ENCODE measurements at places on chromosomes 7 and 10.

GRCh38 chr7:101245147-101245668 lies 327 bp upstream of the FIS1 start:
- H3K4me3 ChIP-seq: peak overlapping the region; percentile 98
- H3K4me1 ChIP-seq: peaks cover 3% of the 10 kb centered on the region
- no peaks in the 10 kb centered on the region for H3K27me3 ChIP-seq

DNA sequence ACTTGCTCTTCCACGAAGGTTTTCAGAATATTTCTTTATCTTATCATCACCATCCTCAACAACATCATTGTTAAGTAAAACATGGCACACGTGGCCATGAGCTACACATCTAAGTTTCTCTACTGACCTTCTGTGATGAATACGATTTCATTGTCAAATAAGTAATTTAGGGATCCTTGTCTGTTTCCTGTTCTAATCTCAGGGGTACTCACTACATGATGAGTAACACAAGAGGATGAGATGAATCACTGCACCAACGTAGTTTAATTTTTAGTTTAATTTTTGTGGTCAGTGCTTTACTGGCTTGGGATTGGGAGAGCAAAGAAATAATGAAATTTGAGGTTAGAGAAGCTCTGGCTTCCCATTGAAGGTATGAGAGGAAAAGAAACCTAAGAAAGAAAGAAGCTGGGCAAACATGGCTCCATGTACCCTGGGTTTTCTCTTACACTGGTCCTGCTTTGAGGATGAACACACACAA lies 461.9 kb upstream of the KLF6 start:
- H3K4me1 ChIP-seq: no peaks in the 10 kb centered on the region
- no peak overlapping the region for H3K27ac ChIP-seq
- DNase-seq: no peak
- no peaks in the 10 kb centered on the region for H3K36me3 ChIP-seq
- H3K27me3 ChIP-seq: no peaks in the 10 kb centered on the region

DNA sequence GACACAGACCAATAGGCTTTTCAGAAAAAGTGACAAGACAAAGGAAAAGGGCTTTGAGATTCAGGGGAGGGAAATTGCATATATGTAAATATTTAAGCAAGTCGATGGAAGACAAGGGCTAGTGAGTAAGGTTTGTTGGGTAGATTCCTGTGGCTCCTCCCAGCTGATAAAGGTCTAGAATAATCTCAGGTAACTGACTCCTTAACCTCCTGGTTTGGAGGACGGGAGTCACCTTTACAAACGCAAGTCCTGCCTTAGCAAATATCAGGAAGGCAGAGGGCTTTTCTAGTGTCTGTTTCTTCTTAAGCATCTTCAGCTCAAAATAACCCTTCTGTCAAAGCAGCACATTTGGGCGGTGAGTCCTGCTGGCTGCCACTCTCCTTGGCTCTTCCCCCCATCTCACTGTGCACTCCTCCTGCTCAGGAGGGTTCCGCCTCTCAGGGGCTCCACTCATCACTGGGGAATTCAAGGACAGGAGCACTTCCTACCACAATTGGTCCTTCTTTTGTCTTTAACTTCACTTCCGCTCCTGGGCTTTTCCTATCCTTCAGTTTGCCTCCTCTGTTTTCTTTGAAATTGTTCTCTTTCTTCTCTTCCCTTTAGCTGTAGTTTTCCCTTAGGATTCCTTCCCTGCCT lies 496.3 kb upstream of the KLF6 start:
- no peaks in the 10 kb centered on the region for H3K4me1 ChIP-seq
- no peak for DNase-seq
- H3K36me3 ChIP-seq: no peaks in the 10 kb centered on the region

DNA sequence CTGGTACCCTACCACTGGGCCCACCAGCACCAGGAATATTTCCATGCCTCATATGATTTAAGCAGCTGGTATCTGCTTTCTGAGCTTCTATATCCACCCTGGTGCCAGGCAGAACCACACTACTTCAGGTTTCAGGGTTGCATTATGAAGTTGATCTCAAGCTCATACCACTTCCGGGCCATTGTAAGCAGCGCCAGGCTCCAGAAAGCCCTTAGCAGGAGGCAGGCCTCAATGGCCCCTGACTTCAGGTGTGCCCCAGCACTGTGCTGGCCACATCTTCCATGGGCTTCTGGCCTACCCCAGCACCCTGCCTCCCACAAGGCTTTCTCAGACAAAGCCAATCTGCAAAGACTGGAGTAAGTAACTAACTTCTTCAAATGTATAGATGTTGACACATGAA lies 391.3 kb upstream of the GRM3 start:
- H3K27me3 ChIP-seq: no peaks in the 10 kb centered on the region
- no peak overlapping the region for H3K4me3 ChIP-seq
- no peaks in the 10 kb centered on the region for H3K4me1 ChIP-seq
- H3K27ac ChIP-seq: no peak overlapping the region

DNA sequence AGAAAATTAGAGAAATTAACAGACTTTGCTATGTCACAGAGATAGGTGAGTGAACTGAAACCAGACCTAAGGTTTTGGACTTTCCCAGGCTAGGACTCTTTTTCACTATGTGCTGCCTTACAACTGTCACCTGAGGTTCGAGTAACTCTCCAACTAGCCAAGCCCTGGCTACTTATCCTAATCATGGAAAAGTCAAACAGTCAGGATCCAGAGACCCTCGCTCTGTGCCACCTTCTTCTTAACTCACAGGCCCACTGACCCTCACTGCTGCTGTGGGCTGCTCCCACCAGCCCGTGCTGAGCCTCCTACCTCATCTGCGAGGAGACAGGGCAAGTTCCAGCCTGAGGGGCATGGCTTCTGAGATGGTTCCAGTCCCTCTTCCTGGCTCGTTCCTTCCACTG lies 211.4 kb upstream of the KLF14 start:
- no peak overlapping the region for H3K27ac ChIP-seq
- peaks cover 5% of the 10 kb centered on the region for H3K4me1 ChIP-seq
- H3K4me3 ChIP-seq: no peak overlapping the region
- H3K36me3 ChIP-seq: no peaks in the 10 kb centered on the region
- DNase-seq: no peak
- no peaks in the 10 kb centered on the region for H3K27me3 ChIP-seq

DNA sequence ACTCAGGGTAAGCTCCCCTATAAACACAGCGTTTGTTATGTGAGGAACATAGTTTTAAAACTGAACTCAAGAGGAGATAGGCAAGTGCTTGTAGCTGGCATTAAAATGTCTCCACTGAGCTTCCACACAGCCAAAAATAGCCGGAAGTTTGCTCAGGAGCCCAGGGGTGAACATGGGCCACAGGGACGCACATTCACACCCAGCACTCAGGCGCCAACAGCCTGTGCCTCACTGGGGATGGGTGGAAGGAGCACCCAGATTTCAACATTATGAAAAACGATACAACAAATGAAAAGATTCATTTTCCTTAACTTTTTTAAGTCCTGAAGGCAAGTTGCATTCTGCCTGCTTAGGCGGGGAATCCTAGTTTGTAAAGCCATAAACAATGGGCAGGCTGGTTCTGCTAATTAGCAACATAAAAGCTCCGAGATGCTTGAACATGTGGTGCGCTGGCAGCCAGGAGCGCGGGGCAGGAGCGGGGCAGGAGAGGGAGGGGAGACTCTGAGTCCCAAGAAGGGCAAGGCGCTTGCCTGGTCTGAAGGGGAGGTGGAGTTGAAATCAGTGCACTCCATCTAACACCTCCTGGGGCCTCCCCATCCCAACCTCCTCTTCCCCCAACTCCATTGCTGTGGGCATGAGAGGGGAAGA lies 235.9 kb downstream of the COBL start:
- H3K36me3 ChIP-seq: 0 out of 2 replicates have a peak, but pooled peaks cover 5% of the 10 kb centered on the region
- H3K4me3 ChIP-seq: no peak overlapping the region
- H3K27ac ChIP-seq: peak overlapping the region; percentile 90

GRCh38 chr10:3652886-3653285 lies 132.1 kb downstream of the KLF6 start:
- no peaks in the 10 kb centered on the region for H3K36me3 ChIP-seq
- H3K27me3 ChIP-seq: no peaks in the 10 kb centered on the region
- H3K4me1 ChIP-seq: no peaks in the 10 kb centered on the region
- no peak overlapping the region for H3K27ac ChIP-seq
- no peak for DNase-seq

DNA sequence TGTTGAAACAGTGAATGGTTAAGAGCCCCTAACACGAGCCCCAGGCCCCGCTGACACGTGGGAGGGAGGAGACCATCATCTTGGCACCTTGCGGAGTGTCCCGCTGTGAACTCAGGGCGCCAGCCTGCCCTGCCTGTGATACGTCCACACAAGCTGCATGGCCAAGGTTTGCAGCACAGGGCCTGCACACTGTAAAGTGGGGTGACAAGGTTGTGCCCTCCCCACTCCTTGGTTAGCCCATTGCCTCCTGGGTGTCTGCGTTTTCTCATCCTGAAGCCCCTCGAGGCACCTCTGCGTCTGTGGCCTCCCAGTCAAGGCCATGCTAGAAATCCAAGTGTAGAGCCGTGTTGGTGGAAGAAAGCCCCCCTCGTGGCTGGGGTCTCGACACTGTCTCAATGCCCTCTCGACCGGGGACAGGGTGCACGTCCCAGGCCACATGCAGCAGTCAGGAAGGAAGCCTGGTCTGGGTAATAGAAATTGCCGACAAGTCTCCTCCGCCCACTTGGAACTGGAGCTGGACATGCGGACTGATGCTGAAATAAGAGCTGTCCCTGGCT lies 192.1 kb downstream of the DNAJB6 start:
- no peak overlapping the region for H3K4me3 ChIP-seq
- no peaks in the 10 kb centered on the region for H3K36me3 ChIP-seq
- H3K4me1 ChIP-seq: no peaks in the 10 kb centered on the region
- no peaks in the 10 kb centered on the region for H3K27me3 ChIP-seq
- H3K27ac ChIP-seq: no peak overlapping the region
- no peak for DNase-seq

DNA sequence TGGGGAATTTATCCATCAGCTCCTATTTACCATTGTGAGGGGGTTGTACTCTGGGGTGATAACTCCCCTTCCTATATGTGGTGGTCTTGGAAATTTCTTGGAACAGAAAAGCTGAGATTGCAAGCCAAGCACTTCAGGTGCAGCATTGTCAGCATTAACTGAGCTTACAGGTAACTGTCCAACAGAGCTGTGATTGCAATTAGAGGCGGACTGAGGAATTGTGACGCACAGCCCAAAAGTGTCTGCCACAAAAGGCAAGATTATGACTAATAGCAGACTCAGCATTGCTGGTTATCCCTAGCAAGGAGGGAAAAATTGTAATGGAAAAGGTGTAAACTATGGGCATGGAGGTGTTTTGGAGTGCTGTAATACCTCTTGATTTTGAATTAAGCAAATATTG lies 126.1 kb upstream of the AGR3 start:
- no peak overlapping the region for H3K4me3 ChIP-seq
- no peaks in the 10 kb centered on the region for H3K27me3 ChIP-seq
- H3K36me3 ChIP-seq: no peaks in the 10 kb centered on the region
- H3K4me1 ChIP-seq: no peaks in the 10 kb centered on the region
- H3K27ac ChIP-seq: no peak overlapping the region

DNA sequence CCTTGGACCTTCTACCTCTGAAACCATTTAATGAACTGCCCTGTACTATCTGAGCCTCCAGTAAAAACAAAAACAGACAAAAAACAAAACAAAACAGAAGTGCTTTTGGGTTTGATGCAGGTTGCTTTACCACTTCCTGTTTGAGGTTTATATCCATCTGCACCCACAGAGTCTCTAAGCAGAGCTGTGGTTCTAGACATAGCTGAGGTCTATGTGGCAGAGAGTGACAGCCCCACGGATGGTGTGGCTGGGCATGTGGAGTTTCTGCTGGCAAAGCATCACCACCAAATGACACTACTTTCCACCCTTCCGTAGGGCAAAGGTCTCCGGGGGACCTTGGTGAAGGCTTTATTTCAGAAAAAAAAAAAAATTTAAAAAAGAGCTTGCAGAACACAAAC lies 754.2 kb downstream of the GRID1 start:
- H3K4me3 ChIP-seq: no peak overlapping the region
- H3K4me1 ChIP-seq: no peaks in the 10 kb centered on the region
- no peaks in the 10 kb centered on the region for H3K27me3 ChIP-seq
- H3K36me3 ChIP-seq: no peaks in the 10 kb centered on the region

DNA sequence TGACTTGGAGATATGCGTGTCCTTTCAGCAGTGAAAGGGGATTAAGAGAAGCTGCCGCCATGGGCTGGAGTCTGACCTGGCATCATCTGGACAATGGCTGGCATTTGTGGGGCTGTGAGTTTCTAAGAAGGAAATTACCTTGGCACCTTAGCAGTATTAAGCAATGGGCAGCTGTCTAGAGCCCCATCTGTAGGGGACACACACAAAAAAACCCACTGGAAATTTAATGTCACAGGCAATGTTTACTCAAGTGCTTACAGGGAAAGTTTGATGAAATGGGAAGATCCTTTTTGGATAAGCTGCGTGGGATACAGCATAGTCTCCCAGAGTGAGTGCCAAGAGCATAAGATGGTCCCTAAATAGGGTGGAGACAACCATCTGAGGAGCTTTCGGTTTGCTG lies 25.0 kb downstream of the ADRA2A start:
- no peak for DNase-seq
- H3K27ac ChIP-seq: no peak overlapping the region
- H3K27me3 ChIP-seq: no peaks in the 10 kb centered on the region

GRCh38 chr10:58608826-58609531 lies 96.3 kb downstream of the BICC1 start:
- DNase-seq: no peak
- H3K27me3 ChIP-seq: no peaks in the 10 kb centered on the region
- H3K36me3 ChIP-seq: no peaks in the 10 kb centered on the region
- H3K4me3 ChIP-seq: no peak overlapping the region
- H3K4me1 ChIP-seq: no peaks in the 10 kb centered on the region
- H3K27ac ChIP-seq: no peak overlapping the region

DNA sequence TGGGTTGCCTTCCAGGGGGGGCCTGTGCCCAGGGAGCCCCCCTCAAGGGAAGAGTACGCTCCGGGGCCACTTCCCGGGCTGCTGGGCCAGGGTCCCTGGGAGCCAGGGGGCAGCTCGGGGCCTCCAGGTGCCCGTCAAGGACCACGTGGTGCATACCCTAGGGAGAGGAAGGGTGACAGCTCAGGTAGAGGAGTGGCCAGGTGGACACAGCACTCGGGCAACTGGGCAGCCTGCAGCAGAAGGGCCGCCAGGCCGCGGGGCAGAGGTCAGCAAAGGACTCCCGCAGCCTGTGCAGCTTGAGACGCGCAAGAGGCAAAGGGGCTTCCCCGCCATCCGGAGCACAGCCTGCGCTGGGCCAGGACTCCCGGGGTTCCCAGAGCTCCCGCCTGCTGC lies 26.4 kb downstream of the AP5Z1 start:
- no peaks in the 10 kb centered on the region for H3K36me3 ChIP-seq
- H3K27me3 ChIP-seq: no peaks in the 10 kb centered on the region
- no peak overlapping the region for H3K4me3 ChIP-seq
- H3K4me1 ChIP-seq: peaks cover 7% of the 10 kb centered on the region
- no peak overlapping the region for H3K27ac ChIP-seq
- DNase-seq: no peak

DNA sequence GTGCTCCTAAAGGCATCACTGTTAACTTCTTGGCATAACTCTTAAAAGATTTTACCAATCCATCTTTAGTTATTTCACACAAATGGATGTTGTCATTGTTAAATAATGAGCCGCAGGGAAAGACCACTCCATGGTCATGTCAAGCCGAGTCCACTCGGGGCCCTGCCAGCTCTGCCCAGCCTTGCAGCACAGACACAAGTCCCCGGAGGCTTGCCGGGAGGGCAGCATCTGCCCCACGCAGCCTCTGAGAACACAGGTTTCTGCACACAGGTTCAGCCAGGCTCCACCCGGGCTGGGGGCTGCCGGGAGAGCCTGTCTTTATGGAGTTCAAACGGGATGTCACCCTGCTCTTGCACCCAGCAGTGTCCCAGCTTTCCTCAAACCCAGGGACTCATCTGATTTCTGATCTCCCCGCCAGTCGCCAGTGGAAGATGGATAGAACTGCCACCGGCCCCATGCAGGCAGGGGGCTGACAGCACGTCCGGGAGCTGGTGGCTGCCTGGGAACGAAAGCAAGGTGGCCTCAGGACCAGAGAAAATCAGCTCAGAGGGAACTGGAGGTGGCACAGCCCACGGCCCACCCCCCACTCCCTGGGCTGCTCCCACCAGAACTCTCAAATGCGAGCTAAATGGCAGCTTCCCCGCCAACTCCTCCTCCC lies 156.2 kb downstream of the TCERG1L start:
- no peaks in the 10 kb centered on the region for H3K4me1 ChIP-seq
- no peaks in the 10 kb centered on the region for H3K36me3 ChIP-seq
- no peaks in the 10 kb centered on the region for H3K27me3 ChIP-seq
